Natural killer cell treated with Interleukin-12 subunit alpha and Interleukin-12 subunit beta and Interleukin-15 and Interleukin-18, amount 100 ng/mL, for 72 hours (primary cell): ENCODE measurements at places on chromosomes 11 and 22.

DNA sequence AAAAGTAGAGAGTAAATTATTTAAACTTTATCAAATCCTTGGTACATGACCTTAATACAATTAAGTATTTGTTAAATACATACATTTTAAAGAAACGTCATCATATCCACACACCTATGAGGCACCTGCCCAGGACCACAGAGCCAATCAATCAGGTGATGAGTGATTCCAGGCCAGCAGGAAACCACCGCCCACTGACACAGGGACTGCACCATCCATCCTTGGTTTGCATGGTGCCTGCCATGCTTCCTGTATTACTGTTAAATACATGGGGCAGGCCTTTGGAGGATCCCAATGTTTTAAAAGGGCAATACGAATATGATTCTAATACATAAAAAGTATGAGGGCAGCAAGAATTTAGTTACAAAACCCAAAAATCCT is 7.0 kb upstream of the TBC1D10A start:
- DNase-seq = no peak

- no peak for DNase-seq
Measured at GRCh38 chr11:64969209-64969608, 2.7 kb downstream of the MAJIN start.

- DNase-seq = no peak
Measured at GRCh38 chr11:40328890-40329614, 1130.4 kb downstream of the LRRC4C start.

GRCh38 chr11:129435499-129436245 is 60.0 kb downstream of the BARX2 start:
- no peak for DNase-seq

DNA sequence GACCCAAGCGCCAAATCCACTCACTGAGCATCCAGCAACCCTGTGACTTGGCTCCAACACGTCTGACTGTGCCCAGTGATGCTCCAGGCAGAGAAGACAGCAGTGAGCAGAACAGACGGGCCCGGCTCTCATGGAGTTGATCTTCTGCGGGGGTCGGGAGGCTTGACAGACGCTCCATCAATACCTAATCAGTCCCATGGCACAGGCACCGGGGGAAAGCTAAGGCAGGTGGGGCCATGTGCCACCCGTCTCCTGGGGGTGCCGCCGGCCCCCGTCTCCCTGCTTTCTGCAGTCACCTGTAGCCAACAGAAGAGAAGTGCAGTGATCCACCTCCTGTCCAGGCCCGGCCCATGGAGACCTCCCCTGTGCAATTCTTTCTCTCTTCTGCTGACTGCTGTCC is 47.5 kb downstream of the LINC01488 start:
- DNase-seq = peak; percentile 50

GRCh38 chr11:65947603-65948125 is 2.4 kb downstream of the TSGA10IP start:
- no peak for DNase-seq
